ENCODE measurements at places on chromosomes 13 and 19. TPM values are rescaled to one million over a fixed set of nuclear protein-coding genes. Genes with fewer than 3 reads are reported as not detected.

The SULT2A1 gene
- not detected for total RNA-seq

The SSC5D gene
- total RNA-seq, result 1.3 TPM

The C19orf73 gene
- 2.3 TPM for total RNA-seq

The STOML3 gene
- total RNA-seq, result not detected

The OR4F17 gene
- not detected for total RNA-seq

The NALCN gene
- not detected for total RNA-seq

The SHFL gene
- total RNA-seq, result 58.5 TPM

The CLEC4M gene
- not detected for total RNA-seq

- H3K4me3 ChIP-seq, result no peak overlapping the region
- no peak for DNase-seq
- H3K27ac ChIP-seq, result no peak overlapping the region
- H3K36me3 ChIP-seq, result no peaks in the 10 kb centered on the region
Measured at GRCh38 chr13:53848366-53848961, 819.9 kb downstream of the OLFM4 start.

- H3K4me3 ChIP-seq, result no peak overlapping the region
- no peak for DNase-seq
- H3K27me3 ChIP-seq, result no peaks in the 10 kb centered on the region
- H3K4me1 ChIP-seq, result peaks cover 21% of the 10 kb centered on the region
- no peaks in the 10 kb centered on the region for H3K36me3 ChIP-seq
Measured at GRCh38 chr13:51532736-51533197, 51.5 kb upstream of the WDFY2 start.

DNA sequence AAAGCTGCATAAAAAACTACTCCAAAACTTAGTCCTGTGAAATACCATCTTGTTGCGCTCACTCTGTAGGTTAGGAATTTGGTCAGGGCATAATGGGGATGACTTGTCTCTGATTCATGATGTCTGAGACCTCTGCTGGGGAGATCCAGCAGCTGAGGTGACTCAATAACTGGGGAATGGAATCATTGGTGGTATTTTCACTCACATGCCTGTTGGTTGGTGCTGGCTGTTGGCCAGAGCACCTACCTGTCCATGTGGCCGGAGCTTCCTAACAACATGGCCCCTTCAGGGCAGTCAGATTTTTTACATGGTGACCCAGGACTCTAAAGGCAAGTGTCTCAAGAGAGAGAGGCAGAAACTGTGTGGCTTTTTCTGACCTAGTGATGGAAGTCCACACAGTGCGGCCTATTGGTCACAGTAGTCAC is 7.4 kb upstream of the ESD start:
- no peak overlapping the region for H3K27ac ChIP-seq
- H3K36me3 ChIP-seq, result no peaks in the 10 kb centered on the region
- no peak for DNase-seq
- no peaks in the 10 kb centered on the region for H3K27me3 ChIP-seq

DNA sequence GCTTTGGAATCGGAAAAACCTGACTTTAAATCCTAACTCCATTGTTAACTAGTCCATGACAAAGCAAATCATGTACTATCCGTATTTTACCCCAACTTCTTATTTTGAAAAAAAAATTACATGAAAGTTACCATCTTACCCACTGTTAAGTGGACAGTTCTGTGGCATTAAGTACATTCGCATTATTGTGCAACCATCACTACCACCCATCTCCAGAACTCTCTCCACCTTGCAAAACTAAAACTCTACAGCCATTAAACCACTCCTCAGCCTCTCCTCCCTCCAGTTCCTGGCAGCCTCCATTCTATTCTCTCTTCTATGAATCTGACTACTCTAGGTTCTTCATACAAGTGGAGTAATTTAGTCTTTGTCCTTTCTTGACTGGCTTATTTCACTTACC is 176.5 kb downstream of the USP12 start:
- no peak overlapping the region for H3K4me3 ChIP-seq
- H3K27me3 ChIP-seq, result peaks cover 3% of the 10 kb centered on the region
- DNase-seq, result no peak
- H3K27ac ChIP-seq, result no peak overlapping the region
- H3K4me1 ChIP-seq, result no peaks in the 10 kb centered on the region

GRCh38 chr19:14012378-14012915 is 6.3 kb upstream of the RFX1 start:
- H3K36me3 ChIP-seq, result no peaks in the 10 kb centered on the region
- H3K4me3 ChIP-seq, result no peak overlapping the region

- H3K4me1 ChIP-seq, result peaks cover 18% of the 10 kb centered on the region
- H3K27ac ChIP-seq, result peak overlapping the region; percentile 21
- peaks cover 60% of the 10 kb centered on the region for H3K36me3 ChIP-seq
Measured at GRCh38 chr19:5585461-5586299, 17.9 kb upstream of the TINCR start.

- no peak overlapping the region for H3K4me3 ChIP-seq
- H3K27ac ChIP-seq, result no peak overlapping the region
- peaks cover 41% of the 10 kb centered on the region for H3K36me3 ChIP-seq
- no peak for DNase-seq
Measured at GRCh38 chr13:39729156-39729555, 73.7 kb downstream of the COG6 start.

DNA sequence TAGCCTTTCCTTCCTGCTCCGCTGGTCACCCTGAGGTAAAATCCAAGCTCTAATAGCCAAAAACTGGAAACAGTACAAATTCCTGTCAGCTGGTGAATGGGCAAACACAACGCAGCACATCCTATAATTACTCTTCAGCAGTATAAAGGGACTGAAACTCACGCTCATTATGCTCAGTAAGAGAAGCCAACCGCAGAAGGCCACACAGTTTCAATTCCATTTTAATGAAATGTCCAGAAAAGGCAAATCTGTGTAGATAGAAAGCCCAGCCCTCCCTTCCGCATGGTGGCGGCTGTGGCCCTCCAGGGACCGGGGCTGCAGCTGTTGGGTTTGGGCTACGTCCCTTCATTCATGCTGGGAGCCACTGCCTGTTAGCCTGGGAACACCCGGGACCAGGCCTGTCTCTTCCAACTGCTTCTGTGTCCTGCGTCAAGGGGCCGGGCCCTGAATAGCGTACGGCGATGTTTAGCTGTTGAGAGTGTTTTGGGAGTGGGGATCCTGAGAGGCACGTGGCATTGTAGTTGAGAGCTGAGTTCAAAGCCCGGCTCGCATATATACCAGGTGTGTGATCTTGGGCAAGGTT is 23.5 kb downstream of the NKPD1 start:
- no peak for DNase-seq
- peaks cover 20% of the 10 kb centered on the region for H3K36me3 ChIP-seq
- H3K4me3 ChIP-seq, result no peak overlapping the region

DNA sequence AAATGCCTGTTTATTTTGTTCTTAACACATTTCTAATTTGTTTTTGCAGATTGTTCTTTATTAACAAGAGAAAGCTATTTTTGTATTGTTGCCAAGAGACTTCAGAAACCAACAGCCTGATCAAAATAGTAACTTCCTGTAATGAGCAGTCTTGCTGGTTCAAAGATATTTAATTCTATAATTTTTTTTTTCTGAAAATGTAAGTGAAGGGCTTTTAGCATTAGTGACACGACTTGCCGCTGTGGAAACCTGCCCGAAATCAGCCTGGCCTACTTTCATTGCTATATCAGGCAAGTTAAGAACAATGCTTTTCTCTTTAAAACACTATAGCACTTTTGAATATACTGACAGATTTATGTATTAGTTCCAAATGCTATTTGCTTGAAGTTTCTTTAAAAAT is 374.3 kb downstream of the EFNB2 start:
- DNase-seq, result no peak
- H3K27me3 ChIP-seq, result no peaks in the 10 kb centered on the region
- H3K4me3 ChIP-seq, result no peak overlapping the region
- H3K36me3 ChIP-seq, result no peaks in the 10 kb centered on the region
- no peaks in the 10 kb centered on the region for H3K4me1 ChIP-seq

GRCh38 chr19:33365691-33366090 is 7.8 kb upstream of the CEBPG start:
- H3K4me1 ChIP-seq, result no peaks in the 10 kb centered on the region
- no peak for DNase-seq
- H3K4me3 ChIP-seq, result no peak overlapping the region
- no peak overlapping the region for H3K27ac ChIP-seq
- H3K27me3 ChIP-seq, result no peaks in the 10 kb centered on the region
- H3K36me3 ChIP-seq, result no peaks in the 10 kb centered on the region

DNA sequence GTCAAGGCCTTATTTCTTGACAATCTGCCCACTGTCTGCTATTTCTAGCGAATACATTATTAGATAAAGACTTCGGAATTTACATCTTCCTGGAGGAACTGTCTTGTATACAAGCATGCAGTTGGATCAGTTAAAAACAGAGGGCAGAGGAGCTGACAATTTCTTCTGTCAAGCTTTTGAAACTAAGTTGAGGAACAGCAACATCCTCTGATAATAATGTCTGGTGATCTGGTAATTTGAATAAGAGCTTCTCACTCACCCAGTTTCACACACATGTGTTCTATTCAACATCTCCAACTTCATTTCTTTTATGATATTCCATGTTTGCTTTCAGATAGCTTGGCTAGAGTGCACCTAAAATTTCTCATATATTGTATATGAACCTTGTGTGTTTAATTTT is 50.2 kb downstream of the MTMR6 start:
- no peaks in the 10 kb centered on the region for H3K4me1 ChIP-seq
- DNase-seq, result no peak
- no peaks in the 10 kb centered on the region for H3K27me3 ChIP-seq
- no peak overlapping the region for H3K27ac ChIP-seq

- peaks cover 38% of the 10 kb centered on the region for H3K4me1 ChIP-seq
- H3K27ac ChIP-seq, result no peak overlapping the region
- H3K36me3 ChIP-seq, result no peaks in the 10 kb centered on the region
- H3K27me3 ChIP-seq, result peaks cover 74% of the 10 kb centered on the region
- H3K4me3 ChIP-seq, result no peak overlapping the region
Measured at GRCh38 chr13:99969453-99969918, 2.1 kb downstream of the ZIC5 start.

GRCh38 chr13:53064731-53065130 is 36.1 kb downstream of the OLFM4 start:
- no peaks in the 10 kb centered on the region for H3K27me3 ChIP-seq
- H3K36me3 ChIP-seq, result no peaks in the 10 kb centered on the region
- no peak for DNase-seq

DNA sequence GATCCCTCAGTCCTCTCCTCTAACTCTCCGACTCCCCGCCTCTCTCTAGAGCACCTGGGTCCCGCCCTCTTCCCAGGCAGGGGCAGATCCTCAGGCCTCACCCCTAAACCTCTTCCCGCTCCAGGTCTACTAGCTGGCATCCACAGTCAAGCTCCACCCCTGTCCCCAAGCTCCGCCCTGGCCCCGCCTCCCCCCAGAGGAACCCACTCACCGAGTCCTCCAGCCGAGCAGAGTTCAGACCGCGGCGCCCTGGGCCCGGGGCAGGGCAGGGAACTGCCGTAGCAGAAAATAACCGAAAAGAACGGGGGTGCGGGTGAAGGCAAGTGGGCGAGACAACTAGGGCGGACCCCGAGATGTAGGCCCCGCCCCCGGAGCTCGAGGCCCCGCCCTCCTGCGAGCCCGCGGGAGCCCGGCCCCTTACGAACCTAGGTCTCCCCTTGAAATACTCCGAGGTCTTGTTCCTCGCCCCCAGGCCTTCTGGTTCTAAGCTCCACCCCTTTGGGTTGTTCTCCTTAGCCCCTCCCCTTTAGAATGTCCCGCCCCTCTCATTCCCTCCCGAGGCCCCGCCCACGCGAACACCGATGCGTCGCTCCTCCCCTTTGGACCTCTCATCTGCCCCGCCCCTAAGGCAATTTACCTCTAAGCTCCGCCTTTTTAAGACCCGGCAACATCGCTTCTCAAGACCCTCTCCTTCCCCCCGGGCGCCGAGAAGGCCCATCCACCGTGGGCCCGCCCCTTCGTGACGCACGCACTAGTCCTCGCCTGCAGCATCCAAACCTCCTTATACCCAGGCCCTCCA is at the start of gene GGN:
Gene GGN (minus strand): TSS at position 485 of the 799 bp plus-strand sequence. CDS start 773 bp downstream, outside the sequence.
- peaks cover 17% of the 10 kb centered on the region for H3K27me3 ChIP-seq
- peak; percentile 65 for DNase-seq
- no peak within 1 kb of the TSS for H3K27ac ChIP-seq
- H3K36me3 ChIP-seq, result peaks cover 10% of the 10 kb centered on the region
- H3K4me1 ChIP-seq, result peaks cover 44% of the 10 kb centered on the region

- DNase-seq, result no peak
- H3K27me3 ChIP-seq, result no peaks in the 10 kb centered on the region
- no peak overlapping the region for H3K4me3 ChIP-seq
- no peaks in the 10 kb centered on the region for H3K36me3 ChIP-seq
- H3K27ac ChIP-seq, result no peak overlapping the region
Measured at GRCh38 chr13:31074756-31075155, 86.9 kb downstream of the HSPH1 start.

- no peak for DNase-seq
- H3K27ac ChIP-seq, result no peak overlapping the region
- no peak overlapping the region for H3K4me3 ChIP-seq
- H3K36me3 ChIP-seq, result peaks cover 88% of the 10 kb centered on the region
Measured at GRCh38 chr19:16226184-16226591, 28.5 kb downstream of the AP1M1 start.

DNA sequence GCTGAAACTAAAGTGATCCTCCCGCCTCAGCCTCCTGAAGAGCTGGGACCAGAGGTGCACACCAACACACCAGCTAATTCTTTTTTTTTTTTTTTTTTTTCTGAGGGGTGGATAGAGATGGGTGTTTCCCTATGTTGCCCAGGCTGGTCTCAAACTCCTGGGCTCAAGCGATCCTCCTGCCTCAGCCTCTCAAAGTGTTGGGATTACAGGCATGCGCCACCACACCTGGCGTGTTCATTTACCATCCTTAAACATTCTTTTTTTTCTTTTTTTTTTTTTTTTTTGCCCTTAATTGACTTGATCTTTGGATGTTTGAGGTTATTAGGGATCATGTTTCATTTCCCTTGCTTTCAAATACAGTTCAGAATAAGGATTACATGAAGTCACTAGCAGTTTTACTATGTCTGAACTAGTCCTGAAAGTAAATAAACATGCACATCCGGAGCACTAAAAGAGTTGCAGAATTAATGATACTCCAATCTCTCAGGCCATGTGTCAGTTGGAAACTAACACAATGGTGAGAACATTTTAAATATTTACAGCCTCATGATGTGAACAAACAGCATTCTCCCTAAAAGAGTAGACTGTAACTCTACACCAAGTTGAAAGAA is 10.2 kb downstream of the UTP14C start:
- no peak overlapping the region for H3K4me3 ChIP-seq
- H3K27ac ChIP-seq, result no peak overlapping the region
- no peaks in the 10 kb centered on the region for H3K36me3 ChIP-seq
- no peaks in the 10 kb centered on the region for H3K27me3 ChIP-seq
- no peak for DNase-seq
- no peaks in the 10 kb centered on the region for H3K4me1 ChIP-seq

- no peaks in the 10 kb centered on the region for H3K4me1 ChIP-seq
- H3K4me3 ChIP-seq, result no peak overlapping the region
- H3K27ac ChIP-seq, result no peak overlapping the region
- H3K36me3 ChIP-seq, result peaks cover 27% of the 10 kb centered on the region
Measured at GRCh38 chr19:3643674-3644313, 17.2 kb upstream of the CACTIN start.

GRCh38 chr13:73741111-73741510 is 393.1 kb downstream of the KLF12 start:
- H3K36me3 ChIP-seq, result peaks cover 15% of the 10 kb centered on the region
- H3K4me3 ChIP-seq, result no peak overlapping the region
- H3K27ac ChIP-seq, result no peak overlapping the region
- peaks cover 8% of the 10 kb centered on the region for H3K4me1 ChIP-seq
- DNase-seq, result no peak

Data from CD4-positive, alpha-beta T cell (primary cell).